GM19239 (cell line): ENCODE measurements at places on chromosomes 6 and 20.

GRCh38 chr6:96683819-96684528 is 121.0 kb downstream of the FHL5 start:
- DNase-seq: no peak

GRCh38 chr20:23782366-23782983 is 31.7 kb upstream of the CST1 start:
- peak; percentile 1 for DNase-seq

DNA sequence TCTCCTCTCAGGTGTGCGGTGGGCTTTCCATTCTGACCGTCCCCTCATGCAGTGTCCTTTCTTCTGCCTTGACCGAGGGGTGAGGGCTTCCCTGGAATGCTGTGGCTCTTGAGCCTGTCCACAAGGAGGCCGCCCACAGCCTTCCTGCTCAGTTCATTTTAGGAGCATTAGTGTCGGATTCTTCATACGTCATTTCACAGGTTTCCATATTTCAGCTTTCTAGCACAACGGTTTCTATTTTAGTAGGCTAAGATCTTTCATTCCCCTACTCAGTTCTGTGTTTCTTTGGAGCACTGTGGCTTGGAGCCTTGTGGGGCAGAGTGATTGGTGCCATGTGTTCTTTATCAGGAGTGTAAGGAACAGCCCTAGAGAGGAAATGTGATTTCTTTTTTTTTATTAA is 5.5 kb downstream of the PPP1R3G start:
- no peak for DNase-seq

GRCh38 chr20:19756761-19757486 is 1.1 kb upstream of the RIN2 start:
- DNase-seq: no peak

GRCh38 chr6:31626952-31627351 is 6.4 kb downstream of the PRRC2A start:
- no peak for DNase-seq

GRCh38 chr6:99882128-99882702 is 111.8 kb downstream of the MCHR2 start:
- DNase-seq: no peak

- no peak for DNase-seq
Measured at GRCh38 chr20:24574307-24574706, 104.9 kb downstream of the SYNDIG1 start.

DNA sequence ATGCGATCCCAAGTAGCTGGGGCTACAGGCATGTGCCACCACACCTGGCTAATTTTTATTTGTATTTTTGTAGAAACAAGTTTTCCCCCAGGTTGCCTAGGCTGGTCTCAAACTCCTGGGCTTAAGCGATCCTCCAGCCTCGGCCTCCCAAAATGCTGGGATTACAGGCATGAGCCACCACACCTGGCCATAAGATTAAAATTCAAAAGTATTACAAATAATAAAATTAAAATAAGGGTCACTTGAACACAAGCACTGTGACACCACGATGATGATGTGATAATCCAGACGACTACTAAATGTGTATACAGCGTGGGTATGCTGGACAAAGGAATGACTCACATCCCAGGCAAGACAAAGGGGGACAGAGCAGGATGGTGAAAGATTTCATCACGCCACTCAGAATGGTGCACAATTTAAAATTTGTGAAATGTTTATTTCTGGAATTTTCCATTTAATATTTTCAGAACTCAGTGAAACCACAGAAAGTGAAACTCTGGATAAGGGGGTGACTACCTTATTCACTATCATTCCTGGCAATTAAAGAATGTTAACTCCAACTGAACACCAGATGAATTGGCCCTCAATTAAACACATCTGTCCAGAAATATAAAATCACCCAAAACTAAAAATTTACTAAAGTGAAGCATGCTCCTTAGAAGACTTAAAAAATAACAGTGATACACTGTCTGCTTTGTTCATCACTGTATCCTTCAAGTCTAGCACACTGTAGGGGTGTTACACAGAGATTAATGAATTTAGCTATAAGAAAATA is 13.1 kb downstream of the B4GALT5 start:
- DNase-seq: no peak

GRCh38 chr6:109121411-109121810 is 26.1 kb downstream of the CEP57L1 start:
- DNase-seq: no peak

GRCh38 chr6:111857674-111858337 is 15.4 kb downstream of the FYN start:
- DNase-seq: no peak
